Mucosa of descending colon (tissue), 3 donors: ENCODE measurements at places on chromosomes 12 and 14. TPM values are rescaled to one million over a fixed set of nuclear protein-coding genes. Genes with fewer than 3 reads are reported as not detected.

AVPR1A gene
- 1.1 TPM for total RNA-seq

GPHN gene
- 38.1 TPM for total RNA-seq

TMTC2 gene
- total RNA-seq = 40.4 TPM

TSPAN9 gene
- 8.5 TPM for total RNA-seq

KLHL33 gene
- 0.85 TPM for total RNA-seq

ASB2 gene
- total RNA-seq = 8.8 TPM

OR6C70 gene
- total RNA-seq = not detected

KICS2 gene
- total RNA-seq = 5.4 TPM

ETFRF1 gene
- total RNA-seq = 26.4 TPM

TNFAIP2 gene
- total RNA-seq = 67.4 TPM

POU6F1 gene
- 3.9 TPM for total RNA-seq

USP44 gene
- total RNA-seq = 0.20 TPM

CNTN1 gene
- 0.38 TPM for total RNA-seq

LLPH gene
- total RNA-seq = 18.0 TPM

WIF1 gene
- not detected for total RNA-seq

TAS2R8 gene
- total RNA-seq = not detected

IL26 gene
- not detected for total RNA-seq
